ENCODE measurements at places on chromosomes 1 and 21.

DNA sequence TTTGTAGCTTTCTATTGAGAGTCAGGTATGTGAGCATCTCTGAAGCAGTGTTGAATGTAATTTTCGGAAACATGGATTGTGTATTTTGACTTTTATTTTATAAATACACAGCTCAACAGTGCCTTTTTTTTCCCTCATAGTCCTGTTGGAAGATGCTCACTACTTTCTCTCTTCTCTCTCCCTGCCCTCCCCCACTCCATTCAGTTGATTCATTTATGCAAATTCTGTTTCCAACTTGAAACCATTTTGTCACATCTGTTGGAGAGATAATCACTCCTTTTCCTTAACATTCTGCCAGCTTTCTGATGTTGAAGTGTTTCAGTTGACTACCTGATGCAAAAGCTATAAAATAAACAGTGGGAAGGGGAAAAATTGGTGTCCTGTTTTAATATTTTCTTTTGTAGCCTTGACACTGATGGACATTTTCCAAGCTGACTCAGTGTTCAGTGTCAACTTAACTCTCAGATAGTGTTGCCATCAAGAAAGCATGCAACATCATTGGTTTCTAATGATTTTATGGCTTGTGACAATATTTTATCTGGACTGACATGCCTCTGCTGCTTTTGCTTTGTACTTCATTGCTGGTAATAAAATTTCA, 194.5 kb downstream of the HS2ST1 start:
- no peak for DNase-seq

GRCh38 chr1:111213412-111213811, 13.0 kb upstream of the DENND2D start:
- no peak for DNase-seq

DNA sequence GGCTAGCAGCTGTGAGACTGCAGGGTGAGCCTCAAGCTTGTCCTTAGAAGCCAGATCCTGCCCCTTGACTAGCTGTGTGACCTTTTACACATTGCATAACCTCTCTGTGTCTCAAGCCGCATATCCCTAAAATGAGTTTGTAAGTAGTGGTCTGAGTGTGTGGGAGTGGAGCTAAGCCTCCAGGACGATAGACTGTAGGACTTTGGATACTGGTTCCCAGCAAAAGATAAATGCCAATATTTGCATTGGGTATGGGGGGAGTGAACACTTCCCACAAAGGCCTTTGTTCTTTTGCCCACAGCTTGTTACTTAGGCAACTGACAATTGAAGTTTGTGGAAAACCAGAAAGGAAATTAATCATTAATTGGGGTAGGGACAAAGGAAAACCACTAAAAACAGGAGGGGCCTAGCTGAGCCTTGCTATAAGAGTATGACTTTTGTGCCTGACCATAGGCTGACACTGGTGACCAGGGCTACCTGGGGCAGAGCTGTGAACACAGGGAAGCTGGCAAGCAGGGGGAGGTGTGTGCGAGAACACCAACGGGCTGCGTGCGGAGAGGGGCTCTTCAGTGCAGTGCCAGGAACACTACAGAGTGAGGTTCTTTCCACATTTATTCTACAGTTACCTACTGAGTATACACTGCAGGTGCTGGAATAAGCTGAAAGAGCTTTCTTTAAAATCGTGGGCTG, 102.4 kb upstream of the ETV3 start:
- DNase-seq: no peak

DNA sequence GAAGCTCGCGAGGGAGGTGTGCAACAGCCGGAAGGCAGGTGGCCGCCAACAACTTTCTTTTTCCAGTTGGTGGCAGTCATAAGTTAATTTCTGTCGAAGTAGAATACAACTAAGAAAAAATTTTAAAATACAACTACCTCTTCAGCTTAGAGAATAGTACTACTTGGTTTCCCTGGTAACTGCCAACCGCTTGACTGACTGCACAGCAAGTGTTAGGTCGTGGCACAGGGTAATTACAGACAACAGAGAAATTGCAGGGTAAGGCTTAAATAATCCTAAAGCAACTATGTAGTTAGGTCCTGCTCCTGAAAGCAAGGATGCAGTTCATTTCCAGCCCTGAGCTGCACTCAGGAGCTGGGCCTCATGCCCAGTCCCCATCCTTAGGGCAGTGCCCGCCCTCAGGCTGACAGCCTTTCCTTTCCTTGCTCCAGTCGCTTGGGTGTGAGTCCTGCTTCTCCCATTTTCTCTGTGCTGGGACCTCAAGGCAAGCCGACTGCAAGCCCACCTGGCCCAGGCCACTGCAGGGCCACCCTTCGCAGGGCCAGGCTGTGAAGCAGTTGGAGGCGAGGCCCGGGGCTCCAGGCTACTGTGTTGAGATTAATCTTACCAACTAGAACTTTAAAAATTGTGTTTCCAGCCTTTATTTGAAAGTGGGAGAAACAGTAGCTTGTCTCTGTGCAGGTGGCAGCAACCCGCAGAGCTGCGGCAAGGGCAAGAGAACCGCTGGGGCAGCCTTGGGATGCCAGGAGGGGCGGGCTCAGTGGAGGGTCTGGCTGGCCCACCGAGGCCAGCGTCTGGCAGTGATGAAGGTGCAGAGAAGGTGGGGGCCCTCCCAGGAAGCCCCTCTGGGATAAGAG, 148.3 kb downstream of the PCBP3 start:
- DNase-seq: no peak

DNA sequence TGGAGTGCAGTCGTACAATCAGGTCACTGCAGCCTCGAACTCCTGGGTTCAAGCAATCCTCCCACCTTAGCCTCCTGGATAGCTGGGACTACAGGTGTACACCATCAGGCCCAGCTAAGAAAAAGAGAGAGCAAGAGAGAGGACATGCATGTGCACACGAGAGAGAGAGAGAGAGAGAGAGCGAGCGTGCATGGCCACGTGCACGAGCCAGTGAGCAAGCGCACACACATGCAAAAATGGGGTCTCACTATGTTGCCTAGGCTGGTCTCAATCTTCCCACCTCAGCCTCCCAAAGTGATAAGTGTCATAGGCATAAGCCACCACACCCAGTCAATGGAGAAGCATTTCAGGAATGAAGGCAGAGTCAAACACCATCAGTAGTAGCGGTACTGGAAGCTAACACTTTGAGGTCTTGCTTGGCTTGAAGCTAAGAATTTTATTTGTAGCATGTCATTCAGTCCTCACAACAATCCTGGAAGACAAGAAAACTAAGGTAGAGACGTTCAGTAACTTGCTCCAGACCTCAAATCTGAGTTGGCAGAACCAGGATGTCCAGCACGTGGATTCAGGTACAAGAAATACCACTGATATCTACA, 14.5 kb downstream of the GNB1 start:
- DNase-seq: no peak

- no peak for DNase-seq
Measured at GRCh38 chr1:240385985-240386978, 225.7 kb downstream of the GREM2 start.

DNA sequence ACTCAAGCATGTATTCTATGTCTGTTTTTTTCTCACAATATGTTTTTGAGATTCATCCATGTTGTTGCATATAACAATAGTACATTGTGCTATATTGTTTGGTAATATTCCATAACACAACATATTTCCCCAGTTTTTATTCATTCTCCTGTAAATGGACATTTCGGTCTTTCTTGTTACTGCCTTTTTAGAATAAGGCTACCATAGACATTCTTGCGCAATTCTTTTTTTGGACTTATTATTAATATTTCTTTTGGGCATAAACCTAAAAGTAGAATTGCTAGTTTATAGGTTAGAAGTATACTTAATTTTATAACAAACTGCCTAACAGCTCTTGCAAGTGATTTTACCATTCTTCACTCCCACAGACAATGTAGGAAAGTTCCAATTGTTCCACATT, 573.0 kb downstream of the ADGRL2 start:
- no peak for DNase-seq

- DNase-seq: no peak
Measured at GRCh38 chr1:39852876-39853275, 30.4 kb downstream of the TRIT1 start.
